ENCODE measurements at places on chromosomes 5 and 9. TPM values are rescaled to one million over a fixed set of nuclear protein-coding genes. Genes with fewer than 3 reads are reported as not detected.
A peak's percentile ranks its signal among the peaks of the same experiment; 100 is the strongest.

Gene RALGPS1
- 22.4 TPM for total RNA-seq

Gene SURF4
- total RNA-seq: 114 TPM

Gene VLDLR
- total RNA-seq: 1.6 TPM

Gene ZNF366
- 0.51 TPM for total RNA-seq

Gene HDHD3
- 44.7 TPM for total RNA-seq

Gene SPINK7
- 23.1 TPM for total RNA-seq

Gene HEMGN
- total RNA-seq: not detected

Gene SEMA6A
- 12.5 TPM for total RNA-seq

Gene MAN1B1
- 62.1 TPM for total RNA-seq

Gene FAM221B
- not detected for total RNA-seq

Gene NDUFB6
- total RNA-seq: 24.5 TPM

- DNase-seq: no peak
These were observed 14.5 kb downstream of the ZSWIM6 start for GRCh38 chr5:61346511-61346910.

GRCh38 chr9:7802666-7803065 lies 3.1 kb upstream of the DMAC1 start:
- DNase-seq: no peak

- DNase-seq: no peak
These were observed 516.9 kb upstream of the ZNF608 start for GRCh38 chr5:125263356-125263755.

GRCh38 chr9:117542021-117542420 lies 127.2 kb upstream of the ASTN2 start:
- no peak for DNase-seq

GRCh38 chr9:18874069-18874468 lies 158.9 kb downstream of the SAXO1 start:
- DNase-seq: no peak

GRCh38 chr9:136881691-136882108 lies 4.6 kb upstream of the TRAF2 start:
- no peak for DNase-seq

DNA sequence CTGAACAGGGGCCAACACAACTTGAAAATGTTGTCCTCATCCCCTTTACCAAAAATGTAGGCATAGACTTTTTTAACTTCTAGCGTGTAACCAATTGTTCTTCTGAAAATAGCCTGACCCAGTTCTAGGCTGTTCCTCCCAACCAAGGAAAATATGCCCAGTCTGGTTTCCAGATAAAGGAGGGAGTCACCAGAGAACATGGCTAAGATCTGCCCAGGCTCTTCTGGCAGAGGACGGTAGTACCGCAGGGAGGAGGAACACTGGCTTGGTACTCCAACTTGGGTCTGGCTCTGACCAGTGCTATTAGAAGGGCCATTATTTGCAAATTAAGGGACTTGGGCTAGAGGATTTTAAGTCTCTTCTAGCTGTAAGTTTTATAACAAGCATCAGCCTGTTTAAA lies 63.1 kb downstream of the GRAMD2B start:
- DNase-seq: no peak

- no peak for DNase-seq
These were observed 125.3 kb downstream of the CDH18 start for GRCh38 chr5:19862711-19863110.

GRCh38 chr9:6829027-6829426 lies 71.3 kb downstream of the KDM4C start:
- DNase-seq: no peak

- DNase-seq: no peak
These were observed 5.5 kb downstream of the C7 start for GRCh38 chr5:40914835-40915234.

- peak; percentile 65 for DNase-seq
These were observed 56.8 kb downstream of the PTCH1 start for GRCh38 chr9:95459851-95460517.

- DNase-seq: no peak
These were observed 745.3 kb upstream of the CHD1 start for GRCh38 chr5:99674101-99674500.

DNA sequence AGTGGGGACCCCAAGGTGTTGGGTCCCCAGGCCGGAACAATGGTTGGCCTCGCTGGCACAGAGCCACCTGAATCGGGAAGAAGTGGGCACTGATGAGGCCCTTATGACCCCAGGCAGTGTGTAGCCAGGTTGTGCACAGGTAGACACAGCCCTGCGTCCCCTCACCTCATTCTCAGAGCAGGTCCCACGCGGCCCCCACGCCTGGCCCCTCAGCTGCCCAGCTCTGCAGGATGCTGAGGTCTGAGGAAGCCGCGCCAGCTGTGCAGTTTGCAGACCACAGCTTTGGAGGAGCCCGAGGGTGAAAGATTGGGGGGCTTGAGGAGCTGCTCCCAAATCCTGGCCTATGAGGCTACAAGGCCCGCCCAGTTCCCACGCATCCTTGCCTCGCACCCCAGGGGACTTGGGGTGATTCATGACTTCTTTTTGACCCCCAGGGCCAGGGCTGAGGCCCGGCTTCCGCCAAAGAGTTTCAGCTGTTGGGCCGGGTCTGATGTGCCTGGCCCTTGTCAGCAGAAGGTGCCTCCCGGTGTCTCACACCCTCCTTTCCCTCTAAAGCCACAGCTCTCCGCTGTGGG lies 87.8 kb upstream of the PHYKPL start:
- DNase-seq: no peak

- no peak for DNase-seq
These were observed 22.1 kb upstream of the IL13 start for GRCh38 chr5:132635873-132636272.

GRCh38 chr5:180959661-180960060 lies 29.0 kb upstream of the BTNL3 start:
- no peak for DNase-seq

GRCh38 chr5:68316469-68316868 lies 100.9 kb downstream of the PIK3R1 start:
- DNase-seq: no peak

GRCh38 chr5:122385808-122386207 lies 73.8 kb downstream of the SNCAIP start:
- no peak for DNase-seq

DNA sequence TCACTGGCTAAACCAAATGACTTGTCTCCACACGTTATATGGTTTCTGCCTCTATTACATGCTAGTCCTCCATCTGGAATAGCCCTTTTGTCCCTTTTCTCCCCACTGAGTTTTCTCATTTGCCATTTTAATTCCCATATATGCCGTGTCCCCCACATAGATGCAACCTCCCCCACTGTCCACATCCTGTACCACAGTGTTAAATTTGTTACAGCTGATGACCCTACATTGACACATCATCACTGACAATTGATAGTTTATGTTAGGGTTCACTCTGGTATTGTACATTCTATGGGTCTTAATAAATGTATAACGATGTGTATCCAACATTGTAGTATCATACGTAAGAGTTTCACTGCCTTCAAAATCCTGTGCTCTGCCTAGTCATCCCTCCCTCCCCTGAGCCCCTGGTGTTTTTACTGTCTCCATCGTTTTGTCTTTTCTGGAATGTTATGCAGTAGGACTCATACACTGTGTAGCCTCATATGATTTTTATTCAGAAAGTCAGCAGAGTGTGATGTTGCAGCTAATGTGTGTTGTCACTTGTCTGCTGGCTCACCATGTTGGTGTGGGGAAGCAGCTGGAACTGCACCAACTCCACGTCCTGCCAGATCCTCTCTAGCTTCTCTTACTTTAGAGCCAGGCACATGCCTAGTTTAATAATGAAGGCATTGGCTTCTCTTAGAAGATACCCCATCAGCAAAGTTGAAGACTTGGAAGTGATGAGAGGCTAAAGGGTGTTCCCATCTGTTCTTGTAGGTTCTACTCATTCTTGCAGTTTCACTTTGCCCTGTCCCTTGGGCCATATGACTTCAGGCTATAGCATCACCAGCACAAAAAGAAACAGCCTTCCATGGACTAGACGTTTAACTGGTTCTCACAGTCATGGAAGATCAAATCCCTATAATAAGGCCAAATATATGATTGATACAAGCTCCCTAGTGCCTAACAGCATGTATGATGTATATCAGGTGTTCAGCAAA lies 30.2 kb downstream of the LRRC70 start:
- no peak for DNase-seq

GRCh38 chr5:120122703-120123102 lies 341.4 kb upstream of the PRR16 start:
- no peak for DNase-seq

DNA sequence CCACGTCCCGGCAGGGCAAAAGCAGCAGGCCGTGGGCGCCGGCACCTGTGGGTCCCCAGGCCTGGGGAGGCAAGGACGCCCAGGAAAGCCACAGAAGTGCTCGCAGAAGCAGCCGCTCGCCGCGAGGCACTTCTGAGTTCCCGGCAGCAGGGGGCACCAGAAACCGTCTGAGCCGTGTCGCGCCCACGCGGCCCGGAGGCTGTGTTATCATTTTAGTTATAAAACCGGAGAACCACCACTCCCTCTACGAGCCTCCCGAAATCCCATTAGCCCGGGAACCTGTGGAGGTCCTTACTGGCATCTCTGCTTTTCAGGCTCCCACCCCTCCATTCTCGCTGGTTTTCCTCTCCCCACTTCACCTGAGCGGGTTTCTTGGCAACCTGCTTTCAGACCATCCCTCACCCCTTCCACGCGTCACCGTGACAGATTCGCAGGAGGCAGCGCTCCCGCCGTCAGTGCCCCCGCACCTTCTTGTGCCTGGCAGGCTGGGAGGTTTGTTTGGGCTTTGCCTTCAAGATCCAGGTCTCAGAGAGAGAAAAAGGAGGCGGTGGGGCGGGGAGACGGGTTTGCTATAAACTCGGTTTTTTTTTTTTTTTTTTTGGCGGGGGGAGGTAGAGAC lies 2.3 kb downstream of the GDNF start:
- peak; percentile 94 for DNase-seq

DNA sequence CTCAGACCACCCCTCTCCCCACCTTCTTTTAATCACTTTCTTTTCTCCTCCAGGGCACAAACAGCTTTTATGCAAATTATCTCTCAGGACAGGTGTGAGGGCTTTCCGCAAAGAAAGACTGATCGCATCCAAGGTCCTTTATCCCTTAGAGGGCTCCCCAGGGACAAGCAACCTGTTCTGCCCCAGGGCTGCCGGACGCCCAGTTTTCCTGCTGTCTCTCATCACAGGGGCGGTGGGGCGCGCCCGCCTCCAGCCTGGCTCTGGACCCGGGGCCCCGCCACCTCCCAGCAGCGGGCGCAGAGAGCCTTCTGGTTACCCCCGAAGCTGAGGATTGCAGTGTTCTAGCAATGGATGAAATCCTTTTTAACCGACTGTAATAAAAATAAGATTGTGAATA lies 266.1 kb downstream of the CWC27 start:
- no peak for DNase-seq

DNA sequence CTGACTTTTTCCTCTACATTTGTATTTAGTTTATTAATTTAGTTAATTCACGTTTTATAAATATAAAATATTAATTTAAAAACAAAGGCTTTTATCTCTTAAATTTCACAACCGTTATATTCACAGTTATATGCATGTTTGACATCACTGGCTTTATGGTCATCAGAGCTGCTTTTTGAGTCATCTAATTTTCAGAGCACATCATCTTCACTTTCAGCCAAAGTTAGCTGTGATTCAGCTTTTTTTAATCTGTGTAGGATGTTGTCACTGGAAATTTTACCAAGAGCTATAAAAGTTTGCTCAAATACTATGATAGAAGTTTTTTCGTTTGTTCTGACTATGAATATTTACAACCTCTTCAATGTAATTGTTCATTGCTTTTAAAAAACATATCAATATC lies 12.4 kb downstream of the CDC37L1 start:
- DNase-seq: no peak

DNA sequence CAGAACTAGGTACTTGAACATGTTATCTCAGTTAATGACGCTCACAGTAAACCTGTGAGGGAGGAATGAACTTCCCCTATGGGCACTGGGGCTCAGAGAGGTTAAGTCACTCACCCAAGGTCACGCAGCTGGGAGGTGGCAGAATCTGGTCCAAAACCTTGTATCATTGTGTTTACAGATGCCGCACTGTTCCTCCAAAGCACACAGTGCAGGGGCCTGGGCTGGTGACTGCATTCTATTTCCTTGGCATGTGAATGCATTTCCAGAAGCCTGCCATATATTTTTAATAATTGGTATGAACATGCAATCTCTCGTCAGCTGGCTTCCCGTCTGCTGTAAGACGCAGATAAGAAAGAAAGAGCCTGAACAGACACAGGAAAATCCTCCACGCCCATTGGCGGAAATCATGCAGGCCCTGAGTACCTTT lies 77.0 kb upstream of the TBC1D2 start:
- peak; percentile 17 for DNase-seq

- DNase-seq: no peak
These were observed 91.2 kb downstream of the PRR16 start for GRCh38 chr5:120555345-120555744.

- DNase-seq: no peak
These were observed 17.9 kb downstream of the CYSTM1 start for GRCh38 chr5:140192715-140193430.

DNA sequence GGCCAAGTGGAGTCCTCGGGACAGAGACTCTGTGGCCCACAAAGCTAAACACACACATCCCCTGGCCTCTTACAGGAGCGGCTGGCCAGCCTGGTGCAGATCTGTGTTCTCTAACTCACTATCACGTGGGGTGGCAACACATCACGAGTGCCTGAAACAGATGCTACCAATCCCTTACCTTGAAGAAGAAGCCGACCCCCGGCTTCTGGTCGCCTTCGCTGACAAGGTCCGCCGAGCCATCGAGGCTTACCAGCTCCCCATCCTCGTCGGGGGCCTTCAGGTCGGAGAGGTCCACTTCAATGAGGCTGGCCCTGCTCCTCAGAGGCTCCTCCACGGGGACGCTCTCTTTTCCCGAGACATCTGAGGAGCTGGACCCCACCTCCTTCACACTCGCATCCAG lies 86.7 kb downstream of the CAMSAP1 start:
- no peak for DNase-seq

DNA sequence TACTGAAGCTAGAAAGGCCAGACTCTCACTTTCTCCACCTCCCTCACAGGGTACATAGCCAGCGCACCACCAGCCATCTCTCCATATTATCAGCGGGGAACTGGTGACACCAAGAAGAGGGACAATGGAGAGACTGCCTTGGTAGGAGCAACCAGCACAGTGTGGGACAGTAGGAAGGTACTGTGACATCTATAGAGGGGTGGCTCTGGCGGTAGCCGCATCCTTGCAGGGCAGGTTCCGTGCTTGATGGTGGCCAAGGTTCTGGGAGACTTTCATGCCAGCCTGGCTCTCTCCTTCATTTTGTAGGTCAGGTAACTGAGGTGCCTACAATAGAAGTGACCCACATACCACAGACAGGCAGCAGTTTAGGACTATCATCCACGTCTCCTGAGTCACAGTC lies 65.5 kb upstream of the SMIM23 start:
- DNase-seq: no peak

All from lower leg skin (tissue), 4 donors.